Placental epithelial cell (primary cell): ENCODE measurements at places on chromosomes 16 and 17. TPM values are rescaled to one million over a fixed set of nuclear protein-coding genes. Genes with fewer than 3 reads are reported as not detected.

KRT12 gene
- total RNA-seq: not detected in 2 replicates

CRHR1 gene
- total RNA-seq: not detected in 2 replicates

MT1H gene
- total RNA-seq: 1.5 TPM in 1 of 2 replicates, not detected in the other

KRTAP3-1 gene
- not detected in 2 replicates for total RNA-seq

MMP25 gene
- under 0.01 and 0.11 TPM in 2 replicates for total RNA-seq

KRT33A gene
- not detected in 2 replicates for total RNA-seq

NPW gene
- 0.33 and 0.39 TPM in 2 replicates for total RNA-seq

ZP2 gene
- not detected in 2 replicates for total RNA-seq

PIRT gene
- total RNA-seq: not detected in 2 replicates

TAC4 gene
- not detected in 2 replicates for total RNA-seq

CASKIN1 gene
- total RNA-seq: under 0.01 TPM in 1 of 2 replicates, not detected in the other

HOXB6 gene
- not detected in 2 replicates for total RNA-seq

SSTR5 gene
- not detected in 2 replicates for total RNA-seq

KRTAP16-1 gene
- not detected in 2 replicates for total RNA-seq

SLFN11 gene
- total RNA-seq: 0.22 and 0.39 TPM in 2 replicates

CBFA2T3 gene
- total RNA-seq: not detected in 2 replicates

CHAD gene
- not detected in 2 replicates for total RNA-seq

TBL3 gene
- total RNA-seq: 27.1 and 50.1 TPM in 2 replicates

C17orf75 gene
- total RNA-seq: 11.4 and 16.8 TPM in 2 replicates

CA7 gene
- not detected in 2 replicates for total RNA-seq

MEOX1 gene
- 0.65 TPM in 1 of 2 replicates, not detected in the other for total RNA-seq

GGNBP2 gene
- total RNA-seq: 41.9 and 57.7 TPM in 2 replicates

ACSM3 gene
- total RNA-seq: 1.8 and 5.9 TPM in 2 replicates

ZNF205 gene
- 13.7 and 19.2 TPM in 2 replicates for total RNA-seq

NHERF1 gene
- 22.0 and 24.5 TPM in 2 replicates for total RNA-seq

IRX5 gene
- 0.65 TPM in 1 of 2 replicates, not detected in the other for total RNA-seq

HID1 gene
- total RNA-seq: 1.2 and 2.1 TPM in 2 replicates

SLC47A1 gene
- not detected in 2 replicates for total RNA-seq

SALL1 gene
- not detected in 2 replicates for total RNA-seq

PRSS27 gene
- total RNA-seq: 1.6 TPM in 2 replicates

HSD17B2 gene
- total RNA-seq: 1.2 and 1.8 TPM in 2 replicates

FLII gene
- 139 and 481 TPM in 2 replicates for total RNA-seq

ADCY9 gene
- total RNA-seq: 23.9 and 34.6 TPM in 2 replicates

SEPTIN1 gene
- total RNA-seq: 0.39 TPM in 1 of 2 replicates, not detected in the other

CFAP52 gene
- total RNA-seq: under 0.01 TPM in 1 of 2 replicates, not detected in the other

CSH1 gene
- not detected in 2 replicates for total RNA-seq

MYH13 gene
- total RNA-seq: not detected in 2 replicates

CRYBA1 gene
- total RNA-seq: not detected in 2 replicates
